ENCODE measurements at places on chromosomes 1 and 21.

DNA sequence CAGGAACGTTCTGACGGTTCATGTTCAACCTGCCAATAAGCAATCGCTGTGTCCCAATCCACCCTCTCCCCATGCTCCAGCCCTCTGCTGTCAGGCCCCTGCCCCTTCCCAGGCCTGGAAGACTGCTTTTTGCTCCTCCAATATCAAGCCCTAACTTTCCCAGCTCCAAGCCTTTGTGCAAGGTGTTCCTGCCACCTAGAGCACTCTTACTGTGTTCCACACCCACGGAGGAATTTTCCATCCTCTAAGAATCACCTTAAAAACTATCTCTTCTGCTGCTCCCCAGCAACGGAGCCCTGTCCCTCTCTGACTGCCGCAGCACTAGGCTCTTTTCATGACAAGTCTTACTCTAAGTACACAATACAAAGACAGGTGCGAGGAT lies 657.9 kb downstream of the AJAP1 start:
- DNase-seq, result no peak

DNA sequence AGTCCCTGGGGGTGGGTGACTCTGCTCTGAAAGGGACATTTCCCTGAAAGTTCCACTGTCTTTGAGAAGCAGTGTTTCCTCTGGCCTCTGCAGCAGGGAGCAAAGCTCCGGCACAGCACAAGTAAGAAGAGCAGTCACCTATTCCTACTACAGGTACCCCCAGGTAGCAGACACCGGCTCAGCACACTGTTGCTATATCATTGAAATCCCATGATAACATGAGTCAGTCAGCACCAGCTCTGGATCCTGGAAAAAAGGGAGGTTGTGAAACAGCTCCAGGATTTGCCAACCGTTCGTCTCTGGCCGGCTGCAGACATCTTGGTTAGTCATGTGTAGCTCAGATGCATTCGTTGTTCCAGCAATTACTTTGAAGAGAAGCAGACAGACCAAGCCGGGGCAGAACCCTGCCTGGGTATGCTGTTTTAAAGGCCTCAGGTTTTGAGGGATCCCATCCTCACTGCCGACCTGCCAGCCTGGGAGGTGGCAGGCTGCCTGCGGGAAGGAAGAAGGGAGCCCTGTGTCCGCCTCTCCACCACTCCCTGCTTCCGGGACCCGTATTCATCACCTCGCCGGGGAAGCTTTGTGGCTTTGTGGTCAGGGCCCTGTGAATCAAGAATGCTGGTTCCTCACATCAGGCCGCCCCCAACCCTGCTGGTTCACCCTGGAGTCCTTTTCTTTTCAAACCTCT lies 139.2 kb downstream of the CLIC6 start:
- no peak for DNase-seq

GRCh38 chr1:14914351-14914988 lies 239.1 kb upstream of the TMEM51 start:
- DNase-seq, result no peak

GRCh38 chr1:6515771-6516170 lies 24.3 kb upstream of the PLEKHG5 start:
- DNase-seq, result no peak

DNA sequence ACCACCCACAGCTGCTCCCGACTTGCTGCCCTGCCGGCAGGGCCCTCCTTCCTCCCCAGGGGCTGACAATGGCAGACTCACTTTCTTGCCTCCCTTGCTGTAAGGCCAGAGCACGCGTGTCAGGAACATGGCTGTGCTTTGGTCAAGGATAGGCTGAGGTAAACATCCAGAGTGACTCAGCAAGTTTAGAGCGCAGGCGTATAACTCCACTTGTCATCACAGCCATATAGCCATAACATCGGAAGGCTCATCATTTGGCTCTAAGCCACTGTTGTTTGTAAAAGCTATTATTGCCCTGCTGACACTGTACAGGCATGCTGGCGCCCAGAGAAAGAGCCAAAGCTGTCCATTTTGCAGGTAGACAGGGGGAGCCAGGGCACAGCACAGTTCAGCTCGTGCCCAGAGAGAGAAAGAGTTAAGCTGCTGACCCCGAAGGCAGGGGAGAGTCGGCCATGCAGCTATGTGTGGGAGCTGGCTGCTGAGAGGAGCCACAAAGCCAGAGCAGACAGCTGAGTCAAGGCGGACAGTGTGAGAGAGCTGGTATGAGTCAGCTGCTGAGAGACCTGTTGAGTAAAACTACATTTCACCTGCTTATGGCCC lies 60.6 kb downstream of the GNG4 start:
- DNase-seq, result no peak

- no peak for DNase-seq
These were observed 65.5 kb downstream of the PRDM16 start for GRCh38 chr1:3134381-3135072.

DNA sequence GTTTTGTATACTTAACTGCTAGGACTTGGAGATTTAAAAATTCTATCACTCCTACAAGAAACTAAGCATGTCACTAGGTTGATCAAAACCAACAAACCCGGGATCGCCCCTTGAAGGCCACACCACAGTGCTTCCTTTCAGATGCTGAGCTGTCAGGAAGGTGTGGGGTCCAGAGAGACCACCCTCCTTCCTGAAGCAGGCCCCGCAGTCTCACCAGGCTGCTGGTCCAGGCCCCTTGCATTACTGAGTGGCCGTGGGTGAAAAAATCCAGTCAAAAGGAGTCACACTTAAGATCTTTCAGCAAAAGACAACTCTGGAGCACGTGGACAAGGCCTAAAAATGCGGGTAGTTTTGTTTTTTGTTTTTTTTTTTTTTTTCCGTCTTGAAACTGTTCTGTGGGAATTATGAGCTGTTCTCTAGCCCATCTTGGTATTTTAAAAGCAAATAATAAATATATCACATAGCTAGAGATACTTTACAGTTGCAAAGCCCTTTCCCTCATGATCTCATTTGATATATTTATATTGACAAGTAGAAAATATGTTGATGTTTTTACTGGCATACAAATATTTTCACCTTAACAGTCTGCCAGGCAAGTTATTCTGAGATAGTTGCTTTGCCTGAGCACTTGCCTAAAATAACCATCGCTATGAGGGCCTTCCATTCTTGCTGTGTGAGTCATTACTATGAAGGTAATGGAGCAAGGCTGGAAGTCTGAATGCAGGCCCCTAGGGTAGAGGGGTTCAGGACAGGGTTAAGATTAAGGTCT lies 73.1 kb upstream of the EDEM3 start:
- DNase-seq, result no peak

DNA sequence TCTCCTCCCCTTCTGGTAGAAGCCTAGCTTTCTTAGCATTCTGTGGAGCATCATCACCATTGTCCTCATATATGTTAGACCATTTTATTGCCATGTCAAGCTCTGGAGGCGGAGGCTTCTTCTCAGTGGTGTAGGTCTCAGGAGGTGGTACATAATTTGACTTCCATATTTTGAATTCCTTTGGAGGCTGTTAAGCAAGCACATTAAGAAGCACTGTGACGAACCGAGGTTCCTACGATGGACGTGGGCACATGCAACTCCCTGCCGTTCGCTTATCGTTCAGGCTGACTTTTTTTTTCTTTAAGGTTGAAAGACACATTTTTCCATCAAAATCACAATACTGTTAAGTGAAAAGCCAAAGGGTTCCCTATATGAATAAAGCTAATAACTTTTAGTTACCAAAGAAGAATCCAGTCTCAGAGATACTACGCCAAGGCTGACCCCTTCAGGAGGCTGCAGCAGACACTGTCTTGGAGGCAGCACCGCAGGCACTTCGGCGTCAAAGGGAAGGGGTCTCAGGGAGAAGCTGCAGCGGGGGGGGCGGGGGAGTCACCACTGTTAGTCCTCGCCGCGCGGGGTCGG lies 835 bp downstream of the C1orf52 start:
- no peak for DNase-seq

- DNase-seq, result no peak
These were observed 1.0 kb upstream of the OR10J4 start for GRCh38 chr1:159430985-159431384.

- no peak for DNase-seq
These were observed 35.9 kb downstream of the CD46 start for GRCh38 chr1:207787776-207788175.

GRCh38 chr1:24383381-24383940 lies 30.1 kb downstream of the STPG1 start:
- DNase-seq, result no peak

- no peak for DNase-seq
These were observed 89.4 kb upstream of the C1orf87 start for GRCh38 chr1:60162936-60163335.

DNA sequence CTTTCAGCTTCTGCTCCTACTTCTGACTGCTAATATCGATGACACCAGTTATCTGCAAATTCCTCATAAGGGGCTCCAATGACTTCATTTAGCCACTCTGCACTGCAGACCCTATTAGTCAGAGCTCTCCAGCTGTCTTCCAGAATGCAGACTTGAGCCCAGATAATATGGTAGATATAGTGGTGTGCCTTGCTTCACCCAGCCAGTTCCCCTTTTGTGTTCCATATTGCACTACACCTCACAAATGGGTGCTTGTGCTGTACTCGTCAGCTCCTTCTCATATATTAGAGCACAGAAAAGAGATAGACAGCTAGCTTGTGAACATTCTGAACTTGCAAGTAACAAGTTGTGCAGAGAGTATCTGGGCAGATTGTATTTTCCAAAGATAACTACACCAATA lies 23.7 kb upstream of the COG2 start:
- no peak for DNase-seq

GRCh38 chr1:175579956-175580750 lies 163.2 kb downstream of the TNR start:
- DNase-seq, result no peak

DNA sequence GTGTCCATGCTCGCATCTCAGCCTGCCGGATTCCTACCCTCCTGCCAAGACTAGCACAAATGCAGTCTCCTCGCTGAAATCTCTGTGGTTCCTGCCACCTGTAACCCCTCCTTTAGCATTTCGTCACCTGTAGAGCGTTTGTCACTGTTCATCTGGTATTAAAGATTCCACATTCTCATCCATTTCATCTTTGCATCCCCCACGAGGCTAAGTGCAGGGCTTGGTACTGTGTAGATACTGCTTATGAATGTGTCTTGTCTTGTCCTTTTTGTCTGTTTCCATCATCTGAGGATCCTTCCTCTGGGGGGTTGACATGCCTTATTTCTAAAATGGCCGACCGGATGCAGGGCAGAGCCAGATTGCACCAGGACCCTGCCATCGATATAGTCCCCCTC lies 53.7 kb upstream of the DNAJC6 start:
- no peak for DNase-seq

DNA sequence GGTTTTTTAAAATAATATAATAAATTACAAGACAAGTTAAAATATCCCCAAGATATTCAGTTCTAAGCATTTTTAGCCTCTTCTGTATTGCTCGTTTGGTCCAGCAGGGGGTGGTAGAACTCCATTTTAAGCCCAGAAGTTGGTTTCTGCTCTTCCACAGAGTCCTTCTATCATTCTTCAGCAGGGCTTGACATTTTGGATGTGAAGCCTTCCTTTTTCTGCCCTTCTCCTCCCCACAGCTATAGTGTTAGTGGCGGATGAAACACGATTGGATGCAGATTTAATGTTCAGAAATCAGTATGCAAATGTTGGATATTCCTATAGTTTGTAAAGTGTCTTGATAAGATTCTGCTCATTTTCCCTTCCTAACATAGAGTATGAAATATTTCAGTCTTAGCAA lies 1.4 kb downstream of the NCAM2 start:
- DNase-seq, result peak; percentile 26

DNA sequence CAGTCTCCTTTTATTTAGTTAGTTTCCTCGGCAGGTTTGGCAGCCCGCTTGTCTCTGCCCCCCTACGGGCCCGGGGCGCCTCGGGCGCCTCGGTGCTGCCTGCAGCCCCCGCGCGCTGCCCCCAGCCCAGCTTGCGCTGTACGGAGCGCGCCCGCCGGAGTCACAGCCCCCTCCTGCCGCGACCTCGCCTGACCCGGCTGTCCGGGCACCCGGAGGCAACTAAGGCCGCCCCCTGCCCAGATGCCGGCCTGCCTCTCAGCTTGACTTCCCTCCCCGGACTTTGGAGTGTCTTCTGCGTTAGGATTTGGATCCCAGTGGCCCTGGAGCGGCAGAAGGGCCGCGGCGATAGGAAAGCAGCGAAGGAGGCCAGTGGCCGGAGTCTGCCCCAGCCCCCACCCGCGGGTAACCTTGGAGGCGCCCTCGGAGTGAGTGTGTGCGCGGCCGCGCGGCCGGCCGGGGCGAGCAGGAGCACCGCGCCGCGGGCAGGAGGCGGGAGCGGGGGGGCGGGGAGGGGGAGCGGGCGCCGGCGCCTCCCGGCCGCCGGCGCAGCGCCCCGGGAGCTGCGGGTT lies 7.6 kb downstream of the CDKN2C start:
- DNase-seq, result no peak

GRCh38 chr21:33078907-33079582 lies 9.1 kb downstream of the OLIG1 start:
- DNase-seq, result no peak

DNA sequence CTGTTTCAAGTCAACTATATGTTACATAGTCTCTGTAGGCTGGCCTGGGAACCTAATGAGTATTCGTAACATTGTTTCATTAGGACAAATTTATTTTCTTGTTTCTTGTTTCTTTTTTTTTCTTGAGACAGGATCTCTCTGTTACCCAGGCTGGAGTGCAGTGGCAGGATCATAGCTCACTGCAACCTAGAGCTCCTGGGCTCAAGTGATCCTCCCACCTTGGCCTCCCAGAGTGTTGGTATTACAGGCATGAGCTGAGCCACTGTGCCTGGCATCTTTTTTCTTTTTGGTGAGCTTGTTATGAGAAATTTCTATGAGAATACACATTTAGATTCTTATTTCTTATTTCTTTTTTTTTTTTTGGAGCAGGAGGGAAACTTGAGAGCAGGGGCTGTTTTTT lies 6.8 kb downstream of the CENPS start:
- no peak for DNase-seq

DNA sequence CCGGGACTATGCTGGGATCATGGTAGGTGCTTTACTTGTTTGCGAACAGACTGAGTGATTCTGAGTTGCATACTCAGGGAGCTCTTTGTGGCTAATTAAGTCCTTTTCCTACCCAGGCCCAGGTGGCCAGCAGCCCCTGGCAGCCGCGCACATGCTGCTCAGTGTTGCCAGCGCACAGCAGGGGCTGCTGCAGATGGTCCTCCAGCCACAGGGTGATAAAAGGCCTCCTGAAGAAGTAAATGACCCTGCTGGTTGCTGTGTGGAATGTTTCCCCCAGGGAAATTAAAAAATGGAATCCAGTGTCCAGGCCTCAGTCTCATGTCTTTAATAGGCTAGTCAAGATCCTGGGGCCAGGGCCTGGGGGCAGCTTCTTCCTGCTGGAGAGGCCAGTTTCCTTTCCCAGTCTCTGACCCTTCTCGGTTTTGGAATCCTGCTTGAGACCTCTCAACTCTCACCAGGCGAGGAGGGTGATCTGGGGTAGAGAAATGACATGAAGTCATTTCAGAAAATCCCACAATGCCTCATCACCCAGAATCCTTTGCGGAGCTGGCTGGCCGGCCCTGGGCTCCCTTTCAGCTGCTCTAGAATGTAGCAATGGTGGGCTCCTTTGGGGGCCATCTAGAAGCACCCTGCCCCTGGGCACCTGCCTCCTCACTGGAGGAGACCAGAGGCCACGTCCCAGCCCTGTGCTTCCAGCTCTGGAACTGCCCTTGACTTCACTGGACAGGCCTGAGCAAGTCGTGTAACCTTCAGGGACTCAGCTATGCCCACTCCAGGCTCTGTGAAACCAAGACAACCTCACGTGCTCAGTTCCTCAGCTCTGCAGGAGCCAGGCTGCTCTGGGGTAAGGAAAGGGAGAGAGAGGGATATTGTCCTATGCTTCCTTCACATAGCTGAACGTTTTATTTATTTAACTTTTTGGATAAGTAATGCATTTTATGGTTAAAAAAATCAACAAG lies 131.4 kb downstream of the MRPS6 start:
- DNase-seq, result no peak

- DNase-seq, result no peak
These were observed 4.8 kb upstream of the FCRLA start for GRCh38 chr1:161702250-161702649.
